K562 (cell line): ENCODE measurements at places on chromosomes 7 and 10. TPM values are rescaled to one million over a fixed set of nuclear protein-coding genes. Genes with fewer than 3 reads are reported as not detected.
A peak's percentile ranks its signal among the peaks of the same experiment; 100 is the strongest.

The CFAP70 gene
- total RNA-seq = 0.86 and 0.92 TPM in 2 replicates

The LIPM gene
- total RNA-seq = not detected in 2 replicates

The NUP205 gene
- total RNA-seq = 221 and 223 TPM in 2 replicates

The CDH23 gene
- total RNA-seq = 0.47 and 0.53 TPM in 2 replicates

The ARHGEF35 gene
- 0.22 and 0.49 TPM in 2 replicates for total RNA-seq

- no peak overlapping the region for H3K4me3 ChIP-seq
- H3K36me3 ChIP-seq = no peaks in the 10 kb centered on the region
- DNase-seq = peak; percentile 40
- peaks cover 18% of the 10 kb centered on the region; the same call in 1 of the 2 replicates for H3K27me3 ChIP-seq
These were observed 248.9 kb downstream of the COBL start for GRCh38 chr7:51067757-51068156.

GRCh38 chr7:156892081-156892800 is 742 bp downstream of the LMBR1 start:
- peak overlapping the region; percentile 87 for H3K27ac ChIP-seq
- peak overlapping the region; percentile 77 for H3K4me3 ChIP-seq
- H3K36me3 ChIP-seq = peaks cover 7% of the 10 kb centered on the region; the same call in 1 of the 3 replicates
- peak; percentile 85 for DNase-seq

- DNase-seq = no peak
- no peaks in the 10 kb centered on the region for H3K27me3 ChIP-seq
- no peaks in the 10 kb centered on the region for H3K4me1 ChIP-seq
- no peaks in the 10 kb centered on the region for H3K36me3 ChIP-seq
These were observed 32.7 kb upstream of the FZD8 start for GRCh38 chr10:35674843-35675242.

DNA sequence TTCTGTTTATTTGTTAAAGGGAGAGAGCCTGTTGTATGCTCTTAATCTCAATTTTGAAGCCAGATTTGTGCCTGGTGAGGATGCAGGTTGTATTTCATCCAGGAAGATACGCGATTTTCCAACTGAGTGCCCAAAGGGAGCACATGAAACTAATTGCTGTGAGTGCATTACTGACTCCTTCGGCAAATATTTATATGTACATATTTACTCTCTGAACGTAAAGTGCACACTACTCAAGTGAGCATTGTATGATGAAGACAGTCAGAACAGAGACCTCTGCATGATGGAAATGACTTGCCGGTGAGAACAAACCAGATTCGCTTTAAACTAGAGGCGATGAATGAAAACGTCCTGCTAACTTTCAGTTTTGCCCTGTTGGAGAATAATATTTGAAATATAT is 130.1 kb downstream of the MALRD1 start:
- H3K4me3 ChIP-seq = no peak overlapping the region
- H3K4me1 ChIP-seq = no peaks in the 10 kb centered on the region
- H3K36me3 ChIP-seq = no peaks in the 10 kb centered on the region
- H3K27ac ChIP-seq = no peak overlapping the region

DNA sequence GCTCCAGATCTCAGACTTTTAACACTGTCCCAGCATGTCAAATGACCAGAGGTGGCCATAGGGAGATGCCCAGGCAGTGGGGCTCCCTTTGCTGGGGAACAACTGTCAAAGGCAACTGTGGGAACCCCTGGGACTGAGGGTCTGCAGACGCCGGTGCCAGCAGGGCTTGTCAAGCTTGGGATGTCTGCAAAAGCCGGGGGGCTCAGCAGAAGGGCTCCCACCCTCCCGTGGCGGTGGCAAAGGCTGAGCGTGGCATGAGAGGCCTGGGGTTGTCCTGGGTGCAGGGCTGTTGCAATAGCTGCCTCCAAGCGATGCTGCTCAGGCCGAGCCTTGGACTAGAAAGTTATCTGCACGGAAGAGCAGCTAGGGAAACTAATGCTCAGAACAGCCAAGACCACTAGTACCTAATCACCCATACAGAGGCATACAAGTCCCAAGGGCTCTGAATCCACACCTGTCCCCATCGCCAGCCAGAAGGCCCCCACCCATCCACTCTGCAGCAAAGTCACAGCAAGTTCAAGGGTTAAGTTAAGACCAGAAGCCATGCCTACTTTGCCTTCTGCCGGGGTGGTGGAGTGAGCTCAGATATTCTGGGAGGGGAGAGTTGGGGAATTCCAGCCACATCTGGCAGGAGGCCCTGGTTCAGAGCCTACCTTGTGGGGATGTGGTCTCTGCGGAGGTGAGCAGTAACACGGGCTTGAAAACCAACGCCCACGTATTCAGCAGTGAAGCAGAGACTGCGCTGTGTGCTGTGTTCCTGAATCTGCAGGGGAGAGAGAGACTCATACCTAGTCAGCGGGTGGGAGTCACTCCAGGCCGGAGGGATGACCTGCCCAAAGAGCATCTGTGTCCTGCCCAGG is 4.6 kb downstream of the SH2B2 start:
- H3K4me1 ChIP-seq = peaks cover 28% of the 10 kb centered on the region
- H3K4me3 ChIP-seq = no peak overlapping the region
- DNase-seq = no peak
- H3K36me3 ChIP-seq = no peaks in the 10 kb centered on the region
- H3K27ac ChIP-seq = no peak overlapping the region
- H3K27me3 ChIP-seq = peaks cover 24% of the 10 kb centered on the region; the same call in 2 of the 3 replicates

- peak; percentile 82 for DNase-seq
- peaks cover 16% of the 10 kb centered on the region; the same call in 2 of the 3 replicates for H3K36me3 ChIP-seq
- H3K4me3 ChIP-seq = no peak overlapping the region
- peaks cover 12% of the 10 kb centered on the region; the same call in 1 of the 2 replicates for H3K4me1 ChIP-seq
- H3K27ac ChIP-seq = no peak overlapping the region
These were observed 42.9 kb upstream of the BHLHA15 start for GRCh38 chr7:98168181-98168903.

GRCh38 chr7:41148521-41148951 is 554.4 kb downstream of the INHBA start:
- no peak for DNase-seq
- no peaks in the 10 kb centered on the region for H3K4me1 ChIP-seq
- H3K4me3 ChIP-seq = no peak overlapping the region
- no peaks in the 10 kb centered on the region for H3K36me3 ChIP-seq
